ENCODE measurements at places on chromosomes 7 and 10. TPM values are rescaled to one million over a fixed set of nuclear protein-coding genes. Genes with fewer than 3 reads are reported as not detected.

DNA sequence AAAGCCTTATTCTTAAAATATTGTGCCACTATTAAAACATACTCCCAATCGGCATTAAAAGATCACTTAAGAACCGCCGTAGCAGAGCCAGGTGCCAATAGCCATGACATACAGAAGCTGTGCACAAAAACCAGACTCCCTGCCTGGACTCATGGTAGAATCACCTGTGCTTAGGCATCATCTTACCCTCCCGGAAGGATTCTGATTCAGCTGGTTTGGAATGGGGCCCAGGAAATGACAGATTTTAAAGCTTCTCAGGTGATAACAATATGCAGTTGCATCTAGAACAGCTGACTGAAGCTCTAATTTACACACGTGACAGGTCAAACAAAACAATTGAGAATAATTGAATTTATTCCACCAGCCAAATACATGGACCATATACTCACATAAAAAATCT lies 10.7 kb downstream of the A1CF start:
- no peak overlapping the region for H3K27ac ChIP-seq
- no peaks in the 10 kb centered on the region for H3K36me3 ChIP-seq
- no peak for DNase-seq
- H3K4me1 ChIP-seq = no peaks in the 10 kb centered on the region

DNA sequence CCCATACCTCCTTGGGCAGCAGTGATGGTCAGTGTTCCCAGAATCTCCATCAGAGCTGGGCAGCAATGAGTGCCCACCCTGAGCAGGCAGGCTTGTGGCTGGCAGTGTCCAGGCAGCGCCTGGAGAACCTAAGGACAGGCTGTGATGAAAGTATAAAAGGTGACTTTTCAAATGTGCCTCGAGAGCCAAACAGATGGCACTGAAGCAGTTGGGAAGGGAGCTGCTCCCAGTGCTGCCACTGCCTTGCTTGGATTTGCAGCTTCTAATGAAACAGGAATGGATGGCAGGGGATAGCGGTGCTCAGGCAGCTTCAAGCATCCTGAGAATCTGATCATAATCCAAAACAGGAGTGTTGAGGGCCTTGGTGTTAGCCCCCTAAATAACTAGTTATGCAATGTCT lies 179.8 kb upstream of the AOAH start:
- H3K4me1 ChIP-seq = peaks cover 7% of the 10 kb centered on the region
- no peaks in the 10 kb centered on the region for H3K27me3 ChIP-seq
- H3K36me3 ChIP-seq = no peaks in the 10 kb centered on the region
- no peak for DNase-seq
- H3K27ac ChIP-seq = no peak overlapping the region

Gene OSBPL3
- total RNA-seq = 16.6 TPM

- no peak overlapping the region for H3K27ac ChIP-seq
- H3K4me1 ChIP-seq = peaks cover 21% of the 10 kb centered on the region
- no peaks in the 10 kb centered on the region for H3K27me3 ChIP-seq
- no peak for DNase-seq
- H3K36me3 ChIP-seq = peaks cover 21% of the 10 kb centered on the region
- H3K4me3 ChIP-seq = no peak overlapping the region
Observed at GRCh38 chr7:2041496-2042367, 191.0 kb downstream of the MAD1L1 start.

DNA sequence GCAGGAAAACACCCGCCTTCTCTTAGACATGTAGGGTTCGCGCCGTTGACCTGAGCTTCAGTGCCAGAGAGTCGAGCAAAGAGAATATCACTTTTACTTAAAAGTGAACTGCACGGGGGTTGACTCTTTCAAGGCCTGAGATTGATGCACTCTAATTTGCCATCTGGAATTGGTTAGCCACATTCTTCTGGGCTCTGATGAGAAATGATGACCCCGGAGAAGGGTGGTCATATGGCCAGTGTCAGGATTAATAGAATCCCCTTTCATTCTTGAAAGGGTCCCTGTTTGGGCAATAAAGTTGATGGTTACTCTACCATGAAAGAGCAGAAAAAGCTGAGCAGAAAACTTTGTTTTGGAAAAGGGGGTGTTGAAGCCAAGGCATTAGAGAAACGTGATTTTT lies 31.2 kb downstream of the GRK5 start:
- peak overlapping the region; percentile 73 for H3K27ac ChIP-seq
- H3K4me3 ChIP-seq = no peak overlapping the region

GRCh38 chr7:136134503-136134902 lies 157.3 kb upstream of the MTPN start:
- no peak overlapping the region for H3K4me3 ChIP-seq
- no peaks in the 10 kb centered on the region for H3K27me3 ChIP-seq
- DNase-seq = no peak
- H3K4me1 ChIP-seq = no peaks in the 10 kb centered on the region

Gene NKX1-2
- 2.3 TPM for total RNA-seq

DNA sequence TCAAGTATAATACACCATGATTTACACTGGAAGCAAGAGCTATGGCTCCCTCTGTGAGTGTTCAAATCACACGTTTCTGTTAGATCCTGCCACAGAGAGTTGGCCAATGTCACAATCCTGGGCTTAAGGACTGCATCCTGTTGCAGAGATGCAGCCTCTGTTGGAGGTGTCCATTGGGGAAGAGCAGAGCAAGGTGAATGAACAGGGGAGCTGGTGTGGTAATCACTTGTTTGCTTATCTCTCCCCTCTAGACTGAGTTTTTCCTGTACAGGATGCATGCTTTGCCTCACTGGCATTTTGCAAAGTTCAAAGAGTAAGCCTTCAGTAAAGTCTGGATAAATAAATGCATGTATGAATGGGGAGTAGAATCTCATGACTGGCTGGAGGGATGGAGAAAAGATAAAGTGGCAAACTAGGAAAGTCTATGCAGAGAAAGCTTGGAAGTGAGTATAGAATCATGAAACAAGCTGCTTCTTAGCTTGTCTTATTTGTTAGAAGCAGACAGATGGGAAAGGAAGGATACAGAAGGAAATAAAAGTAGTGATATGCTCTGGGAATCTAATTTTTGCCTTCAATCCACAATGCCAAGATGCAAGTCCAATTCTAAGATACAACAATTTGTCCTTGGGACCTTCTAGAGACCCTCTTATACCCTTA lies 605.9 kb downstream of the KCNMA1 start:
- no peaks in the 10 kb centered on the region for H3K27me3 ChIP-seq
- H3K4me3 ChIP-seq = no peak overlapping the region
- H3K27ac ChIP-seq = no peak overlapping the region

- no peaks in the 10 kb centered on the region for H3K36me3 ChIP-seq
- no peaks in the 10 kb centered on the region for H3K4me1 ChIP-seq
- H3K27ac ChIP-seq = no peak overlapping the region
- H3K4me3 ChIP-seq = no peak overlapping the region
Observed at GRCh38 chr10:111988646-111989045, 194.9 kb downstream of the GPAM start.

- H3K36me3 ChIP-seq = no peaks in the 10 kb centered on the region
- H3K4me3 ChIP-seq = no peak overlapping the region
- H3K4me1 ChIP-seq = peaks cover 32% of the 10 kb centered on the region
- DNase-seq = no peak
- peak overlapping the region; percentile 70 for H3K27ac ChIP-seq
Observed at GRCh38 chr7:17368856-17369524, 70.5 kb downstream of the AHR start.
